ENCODE measurements at places on chromosomes 5 and 9.

- no peak for DNase-seq
Observed at GRCh38 chr5:167889276-167889675, 402.2 kb upstream of the WWC1 start.

- DNase-seq, result no peak
Observed at GRCh38 chr5:14252793-14253192, 109.7 kb downstream of the TRIO start.

GRCh38 chr5:123146696-123147095 is 57.7 kb downstream of the PRDM6 start:
- DNase-seq, result no peak

DNA sequence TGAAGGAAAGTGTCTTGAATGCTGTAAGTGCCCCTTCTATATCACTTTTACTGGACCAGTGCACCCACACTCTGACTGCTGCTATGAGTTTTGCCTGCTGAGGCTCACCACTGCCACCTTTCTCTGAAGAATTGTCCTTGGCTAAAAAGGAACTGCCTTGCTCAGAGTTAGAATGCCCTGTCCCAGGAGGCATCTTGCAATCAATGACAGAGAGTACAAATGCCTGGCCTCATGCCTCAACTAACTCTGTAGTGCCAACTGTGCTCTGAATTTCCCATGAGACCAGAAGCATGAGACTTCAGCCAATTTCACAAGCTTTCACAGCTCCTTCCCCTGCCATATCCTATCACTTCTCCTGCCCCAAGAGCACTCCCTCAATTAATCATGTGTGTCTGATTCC is 569.7 kb downstream of the ZNF608 start:
- no peak for DNase-seq

- DNase-seq, result no peak
Observed at GRCh38 chr5:71996789-71997188, 110.5 kb upstream of the MAP1B start.

DNA sequence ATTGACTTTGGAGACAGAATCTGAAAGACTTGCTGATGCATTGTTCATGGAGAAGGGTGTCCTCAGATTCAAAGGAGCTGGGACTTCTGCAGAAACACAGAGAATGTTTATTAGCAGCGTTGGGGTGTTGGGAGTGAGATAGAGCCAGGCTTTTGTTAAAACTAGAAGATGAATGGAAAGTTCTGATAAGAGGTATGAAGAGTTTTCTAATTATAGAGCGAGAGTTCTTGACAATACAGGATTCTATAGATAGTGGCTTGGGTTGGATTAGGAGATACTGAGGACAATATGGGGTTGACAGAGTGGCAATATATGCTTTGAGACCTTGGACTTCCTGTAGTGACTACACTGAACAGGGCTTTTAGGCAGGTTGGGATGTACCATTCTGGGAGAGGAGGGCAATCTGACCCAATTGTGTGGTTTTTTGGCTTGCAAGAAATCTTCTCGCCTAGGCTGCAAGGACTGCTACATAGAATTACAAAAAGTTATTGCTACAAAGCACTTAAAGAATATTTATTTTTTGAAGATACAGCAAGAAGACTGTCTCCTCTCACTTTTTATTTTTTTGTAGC is 83.1 kb downstream of the FER start:
- DNase-seq, result no peak

GRCh38 chr5:177113566-177114424 is 19.8 kb upstream of the NSD1 start:
- no peak for DNase-seq

DNA sequence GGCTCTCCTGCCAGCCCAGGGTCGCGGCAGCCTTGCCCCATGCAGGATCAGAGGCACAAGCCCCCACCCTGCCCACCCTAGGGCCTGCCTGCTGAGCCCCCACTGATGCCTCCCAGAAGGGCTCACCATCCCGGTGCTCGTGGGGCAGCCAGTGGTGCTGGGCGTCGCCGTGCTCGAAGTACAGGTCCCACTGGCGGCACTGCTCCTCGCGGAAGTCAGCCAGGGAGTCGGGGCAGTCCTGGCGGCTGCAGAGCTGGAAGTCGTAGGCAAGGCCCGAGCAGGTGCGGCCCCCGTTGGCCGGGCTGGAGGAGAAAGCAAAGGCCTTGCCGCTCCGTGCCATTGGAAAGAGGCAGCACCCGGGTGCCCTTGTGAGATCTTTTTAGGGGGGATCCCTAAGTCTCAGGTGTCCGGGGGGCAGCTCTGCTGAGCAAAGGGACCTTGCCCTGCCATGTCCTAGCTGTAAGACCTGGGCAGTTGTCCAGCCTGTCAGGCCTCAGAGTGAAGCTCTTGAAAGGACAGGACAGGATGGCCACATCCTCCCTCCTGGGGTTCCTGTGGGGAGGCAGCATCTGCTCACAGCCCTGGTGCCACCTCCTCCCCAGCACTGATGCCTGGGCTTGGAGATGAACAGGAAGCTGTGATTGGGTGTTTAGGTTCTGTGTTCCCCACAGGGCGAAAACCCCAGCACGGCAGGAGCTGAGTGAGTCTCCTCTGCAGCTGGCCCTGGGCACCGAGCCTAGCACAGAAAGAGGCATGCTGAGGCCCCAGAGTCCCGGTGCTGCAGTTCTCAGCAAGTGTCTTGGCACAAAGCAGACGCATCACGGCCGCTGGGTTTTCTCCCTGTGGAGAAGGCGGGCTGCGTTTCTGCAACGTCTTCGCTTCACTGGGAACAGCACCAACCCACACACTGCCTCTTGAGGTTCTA is 77.7 kb downstream of the ZNF354C start:
- no peak for DNase-seq

DNA sequence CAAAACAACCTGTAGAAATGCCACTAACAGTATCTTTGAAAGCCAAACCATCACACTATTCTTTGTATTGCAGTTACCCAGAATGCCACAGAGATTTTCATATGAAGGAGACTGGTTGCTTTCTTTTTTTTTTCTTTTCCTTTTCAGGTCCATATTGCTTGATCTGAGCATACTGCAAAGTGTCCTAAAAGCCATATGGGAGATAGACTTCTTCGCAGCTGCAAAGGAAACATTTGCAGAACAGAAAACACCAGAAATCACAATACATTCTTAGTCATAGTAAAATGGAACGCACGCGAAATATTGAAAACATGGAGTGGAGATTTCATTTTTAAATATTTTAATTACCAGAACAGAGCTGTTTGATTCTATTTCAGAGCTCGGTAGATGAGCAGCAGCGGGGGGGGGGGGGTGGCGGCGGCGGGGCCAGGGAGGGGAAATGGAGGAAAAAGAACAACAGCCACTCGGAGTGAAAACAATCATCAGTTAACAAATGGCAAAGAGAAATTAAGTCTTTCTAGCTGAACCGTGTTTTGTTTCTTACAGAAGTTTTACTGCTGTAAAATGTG is 284.1 kb downstream of the NFIB start:
- no peak for DNase-seq

DNA sequence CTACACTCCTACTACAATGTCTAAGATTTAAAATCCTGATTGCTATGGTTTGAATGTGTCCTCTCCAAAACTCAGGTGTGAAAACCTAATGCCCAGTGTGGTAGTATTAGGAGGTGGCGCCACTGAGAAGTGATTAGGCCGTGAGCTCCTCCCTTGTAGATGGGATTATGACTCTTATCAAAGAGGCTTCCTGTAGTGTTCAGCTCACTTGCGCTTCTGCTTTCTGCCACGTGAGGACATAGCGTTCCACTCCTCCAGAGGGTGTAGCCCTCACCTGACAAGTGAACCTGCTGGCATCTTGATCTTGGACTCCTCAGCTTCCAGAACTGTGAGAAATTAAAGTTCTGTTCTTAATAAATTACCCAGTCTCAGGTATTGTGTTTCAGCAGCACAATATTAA is 33.0 kb upstream of the WHRN start:
- no peak for DNase-seq

DNA sequence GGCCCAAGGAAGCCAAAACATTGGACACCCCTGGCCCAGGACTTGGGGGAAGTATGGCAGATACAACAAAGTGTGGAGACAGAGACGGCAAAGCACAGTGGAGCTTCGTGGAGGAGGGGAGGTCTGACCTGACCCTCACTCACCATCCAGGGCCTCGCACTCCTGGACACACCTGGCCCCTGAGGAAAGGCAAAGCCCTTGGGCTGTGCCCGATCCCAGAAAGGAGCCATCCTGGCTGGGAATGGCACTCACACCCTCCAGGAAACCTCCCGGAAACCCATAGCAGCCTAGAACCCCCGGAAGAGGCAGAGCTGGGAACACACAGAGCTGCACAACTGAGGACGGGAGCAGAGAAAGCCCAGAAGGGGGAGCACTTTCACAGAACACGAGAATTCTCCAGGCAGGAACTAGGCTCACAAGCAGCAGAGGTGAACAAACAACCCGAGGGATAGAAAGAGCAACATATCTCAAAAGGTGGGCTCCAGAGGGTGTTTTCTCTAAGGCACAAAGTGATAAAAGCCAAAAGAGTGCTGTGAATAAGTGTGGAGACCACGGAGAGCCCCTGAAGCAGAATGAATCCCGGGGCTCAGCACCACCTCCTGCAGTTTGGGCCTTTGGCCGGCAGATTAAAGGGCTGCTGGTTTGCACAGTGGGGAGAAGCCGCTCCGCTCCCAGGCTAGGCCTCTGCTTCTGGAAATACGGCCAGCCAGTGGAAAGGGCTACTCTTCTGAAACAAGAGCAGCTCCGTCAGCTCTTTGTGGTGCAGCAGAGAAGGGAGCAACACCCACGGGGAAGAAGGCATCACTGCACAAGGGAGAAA is 108.2 kb downstream of the UBE2R2 start:
- DNase-seq, result no peak

DNA sequence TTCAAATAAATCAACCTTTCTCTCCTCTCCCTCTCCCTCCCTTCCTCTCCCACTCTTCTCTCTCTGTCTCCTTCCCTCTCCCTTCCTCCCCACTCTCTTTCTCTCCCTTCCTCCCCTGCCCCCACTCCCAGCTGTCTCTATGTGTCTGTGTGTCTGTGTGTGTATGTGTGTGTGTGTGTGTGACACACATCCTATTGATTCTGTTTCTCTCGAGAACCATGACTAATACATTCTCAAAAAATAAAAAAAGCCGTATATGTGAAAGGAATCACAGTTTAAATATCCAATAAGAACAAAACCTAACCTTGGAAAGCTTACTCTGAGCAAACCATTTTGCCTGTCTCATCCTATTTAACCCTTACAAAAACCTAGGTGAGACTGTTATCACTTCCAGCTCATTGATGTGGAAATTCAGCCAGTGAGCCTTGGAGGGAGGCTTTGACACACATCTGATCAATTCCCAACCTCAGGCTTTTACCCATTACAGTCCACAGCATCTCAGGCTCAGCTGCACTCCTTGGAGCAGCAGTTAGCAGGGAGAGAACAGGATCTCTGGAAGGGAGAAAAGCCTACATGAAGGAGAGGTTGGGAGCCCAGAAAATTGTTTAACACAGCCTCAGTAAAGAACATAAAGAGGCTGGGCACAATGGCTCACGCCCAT is 8.3 kb downstream of the HSD17B3 start:
- DNase-seq, result no peak

- no peak for DNase-seq
Observed at GRCh38 chr9:120876842-120877240, at the start of gene PHF19. PHF19 (minus strand) TSS chr9:120877188; CDS start chr9:120874741, 2,447 bp downstream.

Data from DMS 273 treated with DMSO at 0.1 percent for 48 hours (cell line).